NCI-H446 (cell line): ENCODE measurements at places on chromosomes 3 and 15.

DNA sequence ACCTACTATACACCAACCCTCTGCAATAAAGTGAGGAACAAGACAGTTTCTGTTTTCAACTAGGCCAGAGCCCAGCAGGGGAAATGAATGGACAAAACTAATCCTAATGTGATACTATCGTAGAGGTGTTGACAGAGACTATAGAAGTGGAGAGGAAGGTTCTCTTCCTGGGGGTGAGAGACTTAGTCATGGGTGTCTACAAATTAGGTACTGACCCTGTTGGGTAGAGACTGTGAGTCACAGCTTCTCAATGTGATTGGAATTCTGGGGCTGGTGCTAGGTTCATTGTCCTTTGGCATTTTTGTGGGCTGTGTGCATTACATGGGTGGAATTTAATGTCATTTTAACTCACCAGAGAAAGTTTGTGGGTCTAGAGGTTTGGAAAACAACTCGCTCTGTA, 79.3 kb downstream of the ADAMTSL3 start:
- DNase-seq: no peak

DNA sequence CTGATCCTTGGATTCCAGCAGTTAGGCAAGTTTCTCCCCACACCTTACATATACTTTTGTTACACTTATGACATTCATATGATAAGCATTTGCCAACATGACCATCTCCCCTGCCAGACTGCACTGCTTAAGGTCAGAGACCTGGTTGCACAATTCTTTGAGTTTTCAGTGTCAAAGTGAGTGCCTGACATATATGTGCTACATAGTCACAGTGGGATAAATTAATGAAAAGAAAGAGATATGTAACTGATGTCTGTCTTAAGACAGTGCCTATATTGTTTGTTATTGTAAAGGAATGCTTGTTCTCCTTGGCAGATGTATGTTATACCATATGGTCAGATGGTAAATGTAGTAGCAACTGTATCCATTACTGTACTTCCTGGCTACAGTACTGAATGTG, 3.5 kb upstream of the DCUN1D1 start:
- DNase-seq: no peak

DNA sequence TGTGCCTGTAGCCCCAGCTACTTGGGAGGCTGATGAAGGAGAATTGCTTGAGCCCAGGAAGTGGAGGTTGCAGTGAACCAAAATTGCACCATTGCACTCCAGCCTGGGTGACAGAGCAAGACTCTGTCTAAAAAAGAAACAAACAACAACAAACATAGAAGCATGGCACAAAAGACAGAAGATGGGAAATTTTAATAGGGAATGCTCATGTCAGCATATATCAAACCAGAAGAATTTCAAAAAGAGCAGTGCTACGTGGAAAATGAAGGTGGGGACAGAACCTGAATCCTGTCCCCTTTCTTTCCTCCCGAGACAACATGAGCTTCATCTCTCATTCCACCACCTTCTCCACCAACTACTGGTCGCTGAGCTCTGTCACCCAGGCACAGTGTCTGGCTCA, 46.3 kb upstream of the MFGE8 start:
- DNase-seq: no peak

DNA sequence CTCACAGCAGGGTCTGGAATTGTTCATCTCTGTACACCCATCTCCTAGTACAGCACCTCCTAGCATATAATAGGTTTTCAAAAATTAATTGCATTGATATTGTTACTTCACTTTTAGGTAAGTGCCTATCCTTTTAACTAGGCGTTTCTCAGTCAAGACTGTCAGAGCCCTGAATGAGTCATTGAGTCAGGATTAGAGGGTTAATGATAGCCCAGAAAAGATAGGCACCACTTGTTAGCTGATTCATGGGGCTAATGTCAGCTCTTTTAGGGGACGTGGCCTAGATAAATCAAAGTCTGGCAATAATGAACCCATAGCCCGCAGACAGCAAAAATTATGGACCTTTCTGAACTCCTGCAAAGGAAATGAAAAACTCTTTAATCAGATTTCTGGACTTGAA, 42.9 kb downstream of the TIMP4 start:
- DNase-seq: no peak

DNA sequence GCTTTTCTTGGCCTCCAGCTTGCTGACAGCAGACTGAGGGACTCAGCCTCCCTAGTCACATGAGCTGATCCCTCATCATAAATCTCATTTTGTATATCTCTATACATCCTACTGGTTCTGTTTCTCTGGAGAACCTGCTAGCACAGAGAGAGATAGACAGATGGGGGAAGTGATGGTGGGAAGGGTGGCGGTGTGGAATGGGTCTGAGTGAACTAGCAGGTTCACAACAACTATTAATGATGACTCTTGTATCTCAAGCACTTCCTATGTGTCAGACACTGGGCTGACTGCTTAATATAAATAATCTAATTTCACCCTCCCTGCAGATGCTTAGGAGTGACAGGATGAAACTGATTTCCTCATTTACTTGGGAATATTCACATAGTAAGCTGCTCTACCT, 106.9 kb upstream of the TLE3 start:
- DNase-seq: no peak

DNA sequence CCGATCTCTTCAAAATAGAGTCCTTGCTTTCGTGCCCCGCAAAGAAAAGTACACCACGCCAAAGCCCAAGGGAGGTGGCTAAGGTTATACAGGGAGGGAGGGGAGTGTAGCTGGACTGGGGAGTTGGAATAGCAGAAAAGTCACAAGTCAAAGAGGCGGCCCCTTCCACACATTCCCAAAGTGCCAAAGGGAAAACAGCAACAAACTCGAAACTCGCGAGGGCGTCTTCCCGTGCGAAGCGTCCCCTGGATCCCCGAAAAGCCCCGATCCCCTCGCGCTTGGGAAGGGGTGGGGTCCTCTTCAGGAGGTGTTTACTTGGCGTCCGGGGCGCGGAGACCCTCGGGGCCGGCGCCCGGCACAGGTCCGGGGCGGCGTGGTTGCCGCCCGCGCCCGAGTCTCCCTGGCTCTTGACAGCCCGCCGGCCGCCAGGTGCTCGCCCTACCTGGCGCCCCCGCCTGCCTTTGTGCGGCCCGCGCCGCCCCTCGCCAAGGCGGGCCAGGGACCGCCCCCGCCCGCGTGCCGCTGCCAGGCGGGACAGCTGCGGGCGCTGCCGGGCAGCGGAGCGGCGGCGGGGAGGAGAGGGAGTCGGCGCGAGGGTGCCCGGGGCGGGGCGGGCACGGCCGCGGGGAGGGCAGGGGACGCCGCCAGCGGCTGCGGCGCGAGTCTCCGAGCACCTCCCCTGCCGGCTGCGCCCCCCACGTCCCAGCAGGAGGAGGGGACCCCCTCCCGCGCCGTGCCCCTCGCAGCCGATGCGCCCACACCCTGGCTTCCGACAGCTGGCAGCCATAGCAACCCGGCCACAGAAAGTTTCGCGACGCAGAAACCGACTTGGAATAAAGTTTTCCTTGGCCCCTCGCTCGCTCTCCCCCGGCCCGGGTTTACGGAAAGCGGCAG, 966 bp downstream of the MYO1E start:
- DNase-seq: no peak

DNA sequence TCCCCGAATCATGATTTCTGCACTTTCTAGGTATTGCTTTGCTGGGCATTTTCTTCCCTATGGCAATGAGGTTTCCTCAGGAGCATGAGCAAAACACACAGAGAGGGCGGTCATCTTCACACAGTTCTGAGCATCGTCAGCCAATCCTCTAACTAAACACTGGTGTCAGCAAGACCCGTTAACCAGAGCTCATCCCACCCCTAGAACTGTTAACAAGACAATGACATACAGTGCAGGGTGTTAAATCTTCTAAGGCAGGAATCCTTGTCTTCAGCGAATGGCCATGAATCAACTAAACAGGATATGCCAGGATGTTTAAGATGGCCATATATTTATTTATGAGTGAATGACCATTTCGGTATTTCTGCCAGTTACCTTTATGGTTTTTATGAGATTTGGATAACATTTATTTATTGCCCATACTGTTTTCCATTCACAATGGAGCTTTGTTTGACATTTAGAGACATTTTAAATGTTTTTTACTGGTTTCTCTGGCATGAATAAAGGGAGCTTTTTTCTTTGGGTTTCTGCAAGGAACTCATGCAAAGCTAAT, 411.5 kb upstream of the PROK2 start:
- DNase-seq: no peak

DNA sequence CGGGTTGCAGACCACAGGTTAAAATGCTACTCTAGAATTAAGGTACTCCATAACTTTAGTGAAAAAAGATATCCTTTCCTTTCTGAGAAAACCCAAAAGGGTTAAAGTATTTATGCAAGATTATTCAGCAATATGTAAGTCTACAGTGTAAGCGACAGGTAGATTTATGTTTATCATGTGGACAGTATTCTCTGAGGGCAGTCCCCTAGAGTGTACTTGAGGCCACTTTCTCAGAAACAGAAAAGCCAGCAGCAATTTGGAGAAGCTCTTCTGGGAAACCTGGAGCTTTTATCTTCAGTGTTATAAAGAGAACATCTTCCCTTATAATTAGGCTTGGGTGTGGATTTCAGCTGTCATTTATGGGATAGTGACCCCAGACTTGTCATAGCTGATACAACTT, 8.9 kb downstream of the ST3GAL6 start:
- DNase-seq: no peak

DNA sequence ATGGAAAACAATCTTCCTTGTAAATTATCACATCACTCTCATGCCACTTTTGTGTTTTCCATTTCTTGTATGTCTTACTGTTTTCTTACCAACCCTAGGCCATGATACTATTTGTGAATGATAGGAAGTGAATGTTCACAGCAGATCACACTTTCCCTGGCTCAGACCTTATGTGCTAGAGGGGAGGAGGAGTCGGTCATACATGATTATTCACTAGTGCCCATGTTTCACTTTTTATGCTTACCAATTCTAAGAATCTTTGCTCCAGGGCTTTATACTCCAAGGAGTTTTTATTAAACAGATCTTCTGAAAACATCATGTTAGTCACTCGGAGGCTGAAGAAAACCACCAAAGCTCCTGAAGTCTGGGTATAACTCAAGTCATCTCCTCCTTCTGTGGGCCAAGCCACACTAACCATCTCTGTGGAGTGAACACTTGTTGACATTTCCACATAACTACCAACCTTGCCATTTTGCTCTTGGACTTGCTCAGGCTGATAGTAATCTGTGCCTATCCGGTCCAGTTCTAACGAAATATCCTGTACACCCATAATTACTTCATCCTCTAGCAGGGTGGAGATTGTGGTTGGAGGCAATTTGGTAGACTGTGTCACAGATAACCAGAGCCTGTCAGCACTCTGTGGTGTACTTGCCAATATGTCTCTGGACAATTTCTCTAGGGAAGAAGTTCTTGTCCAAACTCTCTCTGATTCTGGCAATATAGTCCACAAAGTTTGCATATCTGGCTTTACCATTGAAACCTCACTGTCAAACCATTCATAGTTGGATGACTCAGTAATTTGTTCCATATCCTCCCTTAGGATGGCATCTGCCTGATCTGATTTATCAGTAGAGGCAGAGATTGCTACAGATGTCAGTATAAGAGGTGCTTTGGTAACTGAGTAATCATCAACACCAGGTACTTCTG, 76.8 kb downstream of the IMPG2 start:
- no peak for DNase-seq

DNA sequence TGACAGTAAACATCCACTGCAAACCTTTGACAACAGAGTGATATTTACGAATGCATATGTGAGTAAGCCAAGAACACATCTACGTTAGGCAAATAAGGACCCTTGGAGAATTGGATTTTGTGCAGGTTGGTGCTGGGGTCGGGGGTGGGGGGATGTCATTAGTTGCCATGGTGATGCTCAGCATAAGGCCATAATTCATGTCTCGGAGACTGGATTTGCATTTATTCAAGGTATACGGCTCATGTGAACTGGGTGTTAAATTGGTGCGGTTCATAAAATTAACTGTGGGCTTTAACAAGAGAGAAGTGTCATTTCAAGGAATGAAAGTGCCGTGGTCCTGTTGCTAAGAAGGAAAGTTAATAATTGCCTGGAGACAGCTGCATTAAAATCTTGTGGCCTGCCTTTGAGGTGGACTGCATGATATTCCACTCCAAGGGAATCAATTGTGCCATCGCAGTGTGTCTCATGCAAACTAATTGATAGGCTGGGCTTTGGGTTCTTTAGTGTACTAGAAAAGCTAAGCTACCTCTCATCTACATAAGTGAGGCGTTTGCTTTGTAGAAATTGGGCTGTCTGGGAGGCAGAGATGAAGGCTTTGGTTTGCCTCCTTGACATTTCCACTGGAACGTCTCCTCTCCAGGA, 228.9 kb upstream of the FEZF2 start:
- DNase-seq: no peak

DNA sequence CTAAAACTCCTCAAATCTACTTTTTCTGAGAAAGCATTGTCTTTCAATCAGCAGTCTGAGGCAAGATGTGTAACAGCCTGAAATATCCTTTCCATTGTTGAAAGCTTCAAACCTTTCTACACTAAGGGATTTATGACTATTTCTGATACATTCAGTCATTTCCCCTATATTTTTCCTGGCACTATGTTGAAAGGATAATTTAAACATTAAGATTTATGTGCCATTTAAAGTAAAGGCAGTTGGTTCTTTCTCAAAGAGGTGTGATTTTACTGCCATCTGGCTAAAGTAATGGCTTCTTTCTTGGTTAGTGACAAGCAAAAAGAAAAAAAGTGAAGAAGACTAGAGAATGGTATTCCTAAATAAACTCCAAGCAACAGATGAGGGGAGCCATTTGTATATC, 249.6 kb upstream of the COL8A1 start:
- DNase-seq: no peak

DNA sequence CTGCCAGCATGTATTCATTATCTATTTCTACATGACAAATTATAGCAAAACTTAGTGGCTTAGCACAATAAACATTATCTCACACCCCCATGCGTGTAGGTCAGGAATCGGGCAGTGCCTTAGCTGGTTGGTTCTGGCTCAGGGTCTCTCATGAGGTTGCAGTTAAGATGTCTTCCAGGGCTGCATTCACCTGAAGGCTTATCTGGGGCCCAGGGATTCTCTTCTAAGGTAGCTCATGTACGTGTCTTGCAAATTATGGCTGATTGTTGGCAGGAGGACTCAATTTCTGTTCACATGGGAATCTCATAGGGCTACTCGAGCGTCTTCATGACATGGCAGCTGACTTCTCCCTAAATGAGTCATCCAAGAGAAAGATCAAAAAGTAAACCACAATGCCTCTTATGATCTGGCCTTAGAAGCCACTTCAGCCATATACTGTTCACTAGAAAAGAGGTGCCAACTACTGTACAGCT, 42.9 kb upstream of the TSC22D2 start:
- DNase-seq: no peak

GRCh38 chr15:38002883-38003477, 68.5 kb downstream of the TMCO5A start:
- DNase-seq: peak; percentile 36

GRCh38 chr3:98199020-98199419, 32.5 kb downstream of the OR5H15 start:
- no peak for DNase-seq

GRCh38 chr3:110210086-110210660, 861.4 kb upstream of the NECTIN3 start:
- DNase-seq: no peak

GRCh38 chr3:127887321-127887720, 27.7 kb upstream of the KBTBD12 start:
- no peak for DNase-seq

- no peak for DNase-seq
Measured at GRCh38 chr3:44926921-44927320, 49.1 kb downstream of the ZDHHC3 start.

GRCh38 chr3:128112357-128112968, 11.1 kb downstream of the RUVBL1 start:
- peak; percentile 78 for DNase-seq

- no peak for DNase-seq
Measured at GRCh38 chr3:37955918-37956707, 34.5 kb upstream of the VILL start.

- DNase-seq: no peak
Measured at GRCh38 chr3:28347374-28348264, 902 bp upstream of the ZCWPW2 start.
